ENCODE measurements at places on chromosomes 16 and 17.

DNA sequence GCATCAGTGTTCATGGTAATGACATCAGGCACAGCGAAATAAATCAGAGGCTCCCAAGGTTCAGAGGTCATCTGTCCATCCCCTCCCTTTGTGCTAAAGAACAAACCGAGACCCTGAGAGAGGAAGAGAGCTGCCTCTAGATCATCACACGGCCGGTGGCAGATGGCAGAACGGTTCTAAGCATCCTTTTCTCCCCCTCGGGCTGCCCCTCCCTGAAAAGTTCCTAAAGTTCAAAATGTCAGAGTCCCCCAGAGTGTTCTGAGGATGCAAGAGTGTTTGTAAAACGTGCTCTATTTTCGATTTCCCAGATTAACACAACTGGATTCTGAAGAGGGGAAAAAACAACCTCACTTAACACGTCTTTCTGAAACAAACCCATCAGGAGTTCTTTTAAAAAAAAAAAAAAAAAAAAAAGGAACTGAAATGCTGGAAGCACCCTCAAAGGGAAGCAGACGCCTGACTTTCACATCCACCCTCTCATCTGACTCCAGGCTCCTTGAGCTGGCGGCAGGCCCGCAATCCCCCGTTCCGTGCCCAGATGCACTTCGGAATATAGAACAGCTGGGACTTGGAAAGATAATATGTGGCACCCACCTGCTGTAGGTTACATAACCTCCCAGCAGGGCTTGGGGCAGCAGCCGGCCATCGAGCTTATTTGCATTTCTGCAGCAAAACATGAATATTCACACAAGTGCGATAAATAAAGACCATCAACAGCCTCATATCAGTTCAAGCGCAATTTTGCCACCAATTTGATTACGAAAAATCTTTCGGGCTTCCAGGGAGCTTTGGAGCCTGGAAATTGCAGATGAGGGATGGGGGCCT lies 115.5 kb upstream of the SMURF2 start:
- H3K4me3 ChIP-seq: peak overlapping the region; percentile 49
- H3K27me3 ChIP-seq: no peaks in the 10 kb centered on the region
- H3K4me1 ChIP-seq: peaks cover 8% of the 10 kb centered on the region
- H3K36me3 ChIP-seq: no peaks in the 10 kb centered on the region
- DNase-seq: peak; percentile 65

- peaks cover 3% of the 10 kb centered on the region for H3K36me3 ChIP-seq
- DNase-seq: no peak
- H3K4me1 ChIP-seq: peaks cover 69% of the 10 kb centered on the region
- H3K4me3 ChIP-seq: peak overlapping the region; percentile 50
Observed at GRCh38 chr17:77164483-77165091, 23.8 kb downstream of the SEC14L1 start.

DNA sequence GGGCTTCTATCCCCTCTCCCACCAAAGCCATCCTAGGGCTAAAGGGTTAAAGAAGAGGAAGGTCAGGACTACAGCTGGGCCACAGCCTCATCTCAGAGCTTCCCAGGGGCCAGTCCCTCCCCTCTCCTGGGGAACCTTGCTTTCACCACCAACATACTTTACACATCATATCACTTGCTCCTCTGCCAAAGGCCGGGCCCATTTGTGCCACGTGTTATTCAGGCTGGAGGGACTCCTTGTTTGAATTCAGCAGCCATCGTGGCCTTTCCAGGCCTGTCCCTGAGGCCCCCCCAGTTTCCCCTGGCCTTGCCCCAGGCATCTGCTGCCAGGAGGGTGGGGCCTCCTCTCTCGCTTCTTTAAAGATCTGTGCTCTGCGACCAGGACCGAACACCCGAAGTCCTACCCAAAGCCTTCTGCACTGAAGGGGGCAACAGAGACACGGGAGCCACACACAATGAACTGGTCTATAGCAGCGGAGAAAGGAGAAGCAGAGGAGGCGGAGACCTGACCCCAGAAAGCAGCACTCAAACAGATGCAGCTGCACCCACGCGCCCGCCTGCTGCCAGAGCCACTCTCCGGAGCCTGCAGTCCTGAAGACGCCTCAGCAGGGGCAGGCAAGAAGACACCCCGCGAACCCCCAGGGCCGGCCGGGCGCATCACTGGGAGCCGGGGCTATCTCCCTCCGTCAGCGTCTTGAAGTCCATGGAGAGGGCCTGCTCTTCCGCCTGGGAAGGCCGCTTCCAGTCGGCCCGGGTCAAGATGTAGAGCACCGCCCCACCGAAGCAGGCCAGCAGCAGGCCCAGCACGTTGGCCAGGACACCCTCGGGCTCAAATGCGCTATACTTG lies 12.1 kb downstream of the CYB561 start:
- DNase-seq: peak; percentile 91
- H3K27ac ChIP-seq: peak overlapping the region; percentile 36
- no peak overlapping the region for H3K4me3 ChIP-seq
- H3K27me3 ChIP-seq: no peaks in the 10 kb centered on the region

DNA sequence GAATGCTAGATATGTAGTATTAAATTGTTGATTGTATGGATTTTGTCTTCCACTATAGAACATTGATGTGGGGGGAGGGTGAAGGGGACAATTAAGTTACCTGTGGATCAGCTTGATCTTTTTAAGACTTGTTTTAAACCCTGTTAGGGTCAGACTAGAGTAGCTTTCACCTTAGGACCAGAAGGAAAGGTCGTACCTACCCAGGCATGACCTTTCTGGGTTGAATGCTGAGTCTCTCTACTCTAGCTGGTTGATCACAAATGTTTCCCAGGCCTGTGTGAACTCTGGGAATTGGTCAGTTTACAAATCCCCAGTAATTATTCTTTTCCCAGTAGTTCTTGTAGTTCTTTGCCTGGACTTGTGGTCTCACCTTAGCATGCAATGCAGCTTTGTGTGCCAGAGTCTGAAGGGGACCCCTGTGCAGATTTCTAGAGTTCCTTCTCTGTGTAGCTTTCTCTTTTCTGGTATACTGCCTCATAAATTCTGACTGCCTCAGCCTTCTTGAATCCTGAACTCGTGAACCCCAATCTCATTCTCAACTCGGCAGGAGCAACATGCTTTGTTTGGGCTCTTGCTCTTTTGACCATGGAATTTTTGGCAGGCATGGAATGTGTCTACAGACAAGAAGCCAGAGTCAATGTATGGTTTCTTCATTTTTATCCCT lies 54.1 kb downstream of the VMP1 start:
- peaks cover 4% of the 10 kb centered on the region for H3K4me1 ChIP-seq
- no peak overlapping the region for H3K27ac ChIP-seq
- H3K36me3 ChIP-seq: no peaks in the 10 kb centered on the region

- no peak for DNase-seq
- no peak overlapping the region for H3K4me3 ChIP-seq
- H3K27me3 ChIP-seq: no peaks in the 10 kb centered on the region
Observed at GRCh38 chr17:1033503-1033902, 36.6 kb downstream of the TIMM22 start.

DNA sequence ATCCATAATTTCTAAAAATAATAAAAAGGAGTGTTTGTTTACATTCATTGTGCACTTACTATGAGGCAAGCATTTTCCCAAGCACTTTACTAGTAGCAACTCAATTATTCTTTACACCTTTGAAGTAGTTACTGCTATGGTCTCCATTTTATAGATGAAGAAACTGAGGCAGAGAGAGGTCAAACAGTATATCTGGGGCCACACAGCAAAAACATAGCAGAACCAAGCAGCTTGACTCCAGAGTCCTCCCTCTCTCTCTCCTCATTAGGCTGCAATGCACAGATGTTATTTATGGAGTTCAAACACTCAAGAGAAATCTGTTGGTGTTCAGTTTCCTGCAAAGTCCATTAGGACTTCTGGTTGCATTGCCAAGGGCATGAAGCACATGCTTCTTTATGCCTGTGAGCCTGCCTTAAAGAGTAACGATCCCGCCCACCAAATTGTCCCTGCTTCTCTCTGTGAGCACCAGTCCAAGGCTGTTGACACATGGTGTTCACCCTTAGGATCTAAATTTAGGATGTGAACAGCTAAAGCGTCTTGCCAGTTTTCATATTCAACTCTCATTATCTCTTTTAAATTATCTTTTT lies 44.0 kb downstream of the GPRC5B start:
- H3K27me3 ChIP-seq: no peaks in the 10 kb centered on the region
- peak overlapping the region; percentile 89 for H3K27ac ChIP-seq
- DNase-seq: peak; percentile 82

DNA sequence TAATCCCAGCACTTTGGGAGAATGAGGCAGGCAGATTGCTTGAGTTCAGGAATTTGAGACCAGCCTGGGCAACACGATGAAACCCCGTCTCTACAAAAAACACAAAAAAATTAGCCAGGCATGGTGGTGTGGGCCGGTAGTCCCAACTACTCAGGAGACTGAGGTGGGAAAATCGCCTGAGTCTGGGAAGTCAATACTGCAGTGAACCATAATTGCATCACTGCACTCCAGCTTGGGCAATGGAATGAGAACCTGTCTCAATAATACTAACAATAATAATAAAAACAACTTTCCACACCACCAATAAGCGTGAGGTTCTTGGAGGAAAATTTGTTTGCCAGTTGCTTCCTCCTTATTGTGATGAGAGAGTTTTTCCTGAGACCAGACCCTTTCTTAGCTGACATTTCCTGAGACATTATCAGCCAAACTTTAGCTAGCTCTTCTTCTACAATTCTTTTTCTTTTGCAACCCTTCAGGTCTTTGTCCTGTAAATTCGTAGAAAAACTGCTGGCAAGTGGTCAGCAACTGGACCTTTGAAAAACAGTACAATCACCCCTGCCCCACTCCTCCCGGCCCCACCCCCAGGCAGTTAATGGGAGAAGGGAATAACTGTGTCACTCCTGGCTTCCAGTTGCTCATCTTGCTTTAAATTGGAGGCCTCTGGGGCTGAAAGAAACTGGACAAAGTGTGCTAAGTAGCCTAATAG lies 3.5 kb upstream of the EZH1 start:
- no peaks in the 10 kb centered on the region for H3K27me3 ChIP-seq
- H3K4me1 ChIP-seq: peaks cover 14% of the 10 kb centered on the region
- peak overlapping the region; percentile 3 for H3K27ac ChIP-seq

DNA sequence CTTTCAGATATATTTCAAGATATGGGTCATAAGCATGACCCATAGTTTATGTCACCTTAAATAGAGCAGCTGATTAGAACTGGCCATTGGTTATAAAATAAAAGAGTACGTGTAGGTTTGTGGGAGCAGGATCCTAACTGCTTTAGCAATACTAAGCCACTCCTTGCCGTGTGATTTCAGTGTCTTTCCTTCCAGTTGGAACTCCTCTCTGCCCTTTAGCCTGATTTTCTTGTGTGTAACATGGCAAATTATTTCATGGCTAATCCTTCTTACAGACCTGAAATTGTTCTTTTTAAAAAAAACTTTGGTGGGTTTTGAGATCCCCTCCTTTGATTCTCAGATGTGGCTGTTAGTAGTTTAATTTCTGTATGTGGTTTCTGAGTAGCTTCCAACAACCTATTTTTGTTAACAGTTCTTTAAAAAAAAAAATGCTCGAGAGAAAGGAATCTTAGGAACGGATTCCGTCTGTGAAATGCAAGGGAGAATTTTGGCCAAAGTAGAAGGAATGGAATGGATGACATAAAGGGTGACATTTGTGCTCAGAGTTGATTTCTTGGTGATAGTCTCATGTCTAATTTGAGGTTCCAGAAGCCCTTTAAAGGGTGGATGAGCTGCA lies 39.9 kb downstream of the DHRS7B start:
- H3K27ac ChIP-seq: peak overlapping the region; percentile 96
- peak overlapping the region; percentile 54 for H3K4me3 ChIP-seq
- DNase-seq: no peak
- H3K4me1 ChIP-seq: peaks cover 79% of the 10 kb centered on the region
- H3K27me3 ChIP-seq: no peaks in the 10 kb centered on the region
- H3K36me3 ChIP-seq: no peaks in the 10 kb centered on the region

DNA sequence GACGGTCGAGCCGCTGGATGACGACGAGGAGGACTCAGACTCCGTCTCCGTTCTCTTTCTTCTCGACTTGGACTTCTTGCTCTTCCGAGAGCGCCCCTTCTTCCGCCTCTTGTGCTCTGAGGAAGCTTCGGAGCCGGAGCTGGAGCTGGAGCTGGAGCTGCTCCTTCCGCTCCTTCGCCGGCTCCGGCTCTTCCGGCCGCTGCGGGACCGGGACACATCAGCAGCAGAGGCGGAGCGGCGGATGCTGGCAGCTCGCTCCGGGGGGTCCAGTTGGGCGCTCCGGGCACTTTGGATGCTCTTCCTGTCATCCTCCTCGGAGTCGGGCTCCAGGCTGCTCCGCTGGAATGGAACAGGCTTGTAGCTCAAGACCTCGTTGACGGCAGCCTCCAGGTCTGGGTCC lies 36.9 kb downstream of the PIPOX start:
- no peak overlapping the region for H3K27ac ChIP-seq
- no peak for DNase-seq
- peaks cover 8% of the 10 kb centered on the region for H3K36me3 ChIP-seq
- H3K4me1 ChIP-seq: peaks cover 8% of the 10 kb centered on the region

DNA sequence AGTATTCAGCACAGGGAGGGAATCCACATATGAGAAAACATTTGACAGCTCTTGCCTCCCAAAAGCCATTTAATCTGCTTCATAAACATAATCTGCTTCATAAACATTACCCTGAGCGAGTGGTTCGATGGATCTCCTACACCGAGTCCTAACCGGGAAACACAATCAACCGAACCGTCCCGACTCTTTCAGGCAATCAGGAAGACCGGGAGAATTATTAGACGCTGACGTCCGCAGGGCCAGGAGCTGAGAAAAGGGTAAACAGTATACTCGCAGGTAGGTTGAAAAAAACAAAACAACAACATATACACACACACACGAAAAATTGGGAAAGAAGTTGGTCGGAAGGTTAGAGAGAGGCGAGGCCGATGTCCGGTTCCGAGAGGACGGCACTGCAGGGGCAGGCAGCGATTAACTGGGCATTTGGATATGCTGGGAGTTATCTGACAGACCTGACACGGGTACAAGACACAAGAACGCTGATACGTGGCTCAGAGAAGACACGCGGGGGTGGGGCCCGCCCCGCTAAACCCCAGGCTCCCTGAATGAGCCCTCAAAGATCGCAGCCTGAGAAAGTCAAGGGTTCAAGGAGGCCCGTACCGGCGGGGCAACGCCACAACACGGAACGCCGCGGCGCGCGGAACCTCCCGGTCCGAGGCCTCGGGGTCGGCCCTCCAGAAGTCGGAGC lies 585 bp downstream of the AP1G1 start:
- H3K4me3 ChIP-seq: peak overlapping the region; percentile 99
- no peak for DNase-seq
- H3K27ac ChIP-seq: peak overlapping the region; percentile 100
- peaks cover 47% of the 10 kb centered on the region for H3K36me3 ChIP-seq
- peaks cover 36% of the 10 kb centered on the region for H3K4me1 ChIP-seq

DNA sequence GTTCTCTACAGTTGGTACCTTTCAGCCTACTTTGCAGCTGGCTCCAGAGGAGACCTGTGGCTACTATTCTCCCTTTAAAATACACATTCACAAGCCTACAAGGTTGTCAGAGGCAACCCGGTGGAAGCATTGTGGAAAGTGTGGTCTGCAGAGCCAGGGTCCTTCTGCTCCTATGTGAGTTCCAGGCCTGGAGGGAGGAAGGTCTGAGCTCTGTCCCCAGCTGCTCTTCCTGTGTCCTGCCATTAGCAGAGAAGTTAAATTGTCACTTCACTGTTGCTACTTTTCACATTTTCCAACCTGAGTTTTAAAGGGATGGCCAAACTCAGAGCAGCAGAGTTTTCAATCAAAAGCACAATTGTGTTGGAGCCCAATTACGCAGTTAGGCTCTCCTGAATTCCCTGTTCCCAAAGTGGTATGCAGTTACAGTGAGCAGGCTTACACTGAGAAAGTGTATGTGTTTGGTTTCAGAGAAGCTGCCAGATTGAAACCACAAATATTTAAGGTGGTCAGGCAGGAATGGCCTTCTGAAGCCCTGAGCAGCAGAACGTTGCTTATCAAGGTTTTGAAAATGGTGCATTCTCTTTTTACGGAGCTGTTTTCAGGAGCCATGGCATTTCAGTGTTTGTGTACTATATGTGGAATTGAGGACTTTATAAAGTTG lies 25.0 kb downstream of the MAP3K3 start:
- no peaks in the 10 kb centered on the region for H3K27me3 ChIP-seq
- H3K4me1 ChIP-seq: peaks cover 33% of the 10 kb centered on the region
- no peak overlapping the region for H3K4me3 ChIP-seq
